ENCODE measurements at places on chromosomes 16 and 17.

- no peak for DNase-seq
Measured at GRCh38 chr16:71287911-71288310, 1.3 kb downstream of the CMTR2 start.

DNA sequence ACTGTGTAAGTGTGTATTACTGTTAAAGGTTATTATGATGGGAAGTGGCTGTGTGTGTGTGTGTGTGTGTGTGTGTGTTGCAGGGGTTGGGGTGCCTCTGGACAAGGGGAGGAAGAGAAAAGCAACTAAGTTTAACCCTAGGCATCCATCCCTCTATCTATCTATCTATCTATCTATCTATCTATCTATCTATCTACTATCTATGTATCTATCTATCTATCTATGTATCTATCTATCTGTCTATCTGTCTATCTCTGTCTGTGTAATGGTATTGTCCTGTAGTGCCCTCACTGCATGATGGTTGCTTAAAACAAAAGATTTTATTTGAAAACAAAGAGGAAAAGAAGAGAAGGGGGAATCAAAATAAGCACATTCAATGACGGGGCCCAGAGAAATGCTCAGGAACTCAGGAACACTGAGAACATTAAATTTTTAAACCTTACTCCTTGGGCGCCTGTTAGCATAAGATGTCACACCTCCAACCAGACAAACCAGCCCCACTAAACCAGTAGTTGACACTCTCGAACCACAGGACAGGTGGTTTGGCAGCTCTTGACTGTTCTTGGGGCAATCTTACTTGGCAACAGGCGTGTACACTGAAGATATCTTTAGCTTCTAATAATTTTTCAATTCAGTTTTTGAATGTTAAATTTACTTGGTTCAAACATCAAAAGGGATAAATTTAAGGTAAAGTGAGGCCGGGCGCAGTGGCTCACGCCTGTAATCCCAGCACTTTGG is 5.1 kb upstream of the RPL26 start:
- DNase-seq: no peak

- DNase-seq: no peak
Measured at GRCh38 chr16:10877472-10877946, 507 bp downstream of the CIITA start.

DNA sequence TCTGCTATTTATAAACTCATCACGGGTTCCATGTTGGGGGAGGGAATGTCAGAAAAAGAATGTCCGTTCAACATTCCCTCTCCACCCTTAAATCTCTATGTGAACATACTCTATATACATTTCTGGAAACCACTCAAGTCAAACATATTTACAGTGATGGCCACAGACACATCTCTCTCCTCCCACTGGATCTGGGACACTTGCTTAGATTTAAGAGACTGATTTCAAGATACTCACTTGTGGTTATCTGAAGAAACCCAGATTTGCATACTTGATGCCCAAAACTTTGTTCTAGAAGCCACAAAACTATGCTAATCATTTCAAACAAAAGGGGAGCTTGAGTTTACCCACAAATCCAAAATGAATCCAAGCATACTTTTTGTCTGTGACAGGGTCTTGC is 182.9 kb upstream of the SOX9 start:
- no peak for DNase-seq

GRCh38 chr17:80023481-80024205 is 12.0 kb downstream of the TBC1D16 start:
- no peak for DNase-seq

DNA sequence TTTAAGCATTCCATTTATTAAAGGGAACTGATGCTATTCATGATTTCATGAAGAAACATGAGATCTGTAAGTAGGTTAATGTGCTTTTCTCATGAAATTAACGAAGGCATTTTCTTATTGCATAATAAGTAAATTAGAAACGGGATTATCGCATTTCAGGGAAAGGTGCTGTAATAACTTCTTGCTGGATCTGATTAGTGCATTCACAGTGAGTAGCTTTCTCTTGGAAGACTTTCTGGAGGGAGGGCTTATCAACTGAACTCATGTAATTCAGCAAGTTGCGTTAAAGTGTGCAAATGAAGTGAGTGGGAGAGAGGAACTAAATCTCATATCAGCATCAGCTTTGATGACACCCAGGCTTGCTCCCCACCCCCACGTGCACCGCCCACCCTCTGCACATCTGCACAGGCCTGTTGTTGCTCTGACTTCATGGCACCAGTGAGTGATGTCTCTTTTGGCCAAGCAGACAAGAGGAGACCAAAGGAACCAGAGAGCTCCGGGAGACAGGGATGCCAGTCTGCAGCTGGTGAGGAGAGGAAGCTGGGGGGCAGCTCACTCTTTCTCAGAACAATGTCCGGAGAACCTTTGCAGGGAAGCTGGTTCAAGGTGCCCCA is 26.3 kb upstream of the GAS7 start:
- no peak for DNase-seq

- DNase-seq: no peak
Measured at GRCh38 chr16:88310796-88311605, 71.8 kb upstream of the ZNF469 start.

GRCh38 chr16:23306199-23307100 is 4.3 kb downstream of the SCNN1B start:
- no peak for DNase-seq

DNA sequence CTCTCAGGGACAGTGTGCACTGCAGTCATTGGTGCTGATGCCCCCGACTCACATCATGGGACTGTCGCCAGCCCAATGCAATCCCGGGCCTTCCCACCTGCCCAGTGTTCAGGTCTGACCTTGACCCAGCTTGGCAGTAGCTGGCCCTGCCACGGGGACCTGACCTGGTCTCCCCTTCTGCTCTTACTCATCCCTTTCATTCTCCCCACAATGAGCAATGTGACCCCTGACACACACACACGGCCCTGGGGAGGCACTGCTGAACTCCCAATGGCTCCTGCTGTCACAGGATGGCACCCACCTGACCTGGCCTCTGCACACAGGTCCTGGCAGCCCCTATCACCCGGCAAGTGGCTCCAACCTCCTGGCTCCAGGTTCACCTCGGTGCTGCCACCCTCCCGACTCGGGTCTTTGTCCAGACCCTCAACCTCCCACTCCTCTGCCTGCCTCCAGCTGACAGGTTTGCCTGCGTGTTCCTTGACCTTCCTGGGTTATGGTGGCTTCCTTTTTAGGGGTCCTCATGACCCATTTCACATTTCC is 6.6 kb downstream of the CD300C start:
- DNase-seq: no peak

GRCh38 chr17:15185625-15185991 is 79.5 kb downstream of the PMP22 start:
- no peak for DNase-seq

- DNase-seq: no peak
Measured at GRCh38 chr17:41012326-41013120, 3.6 kb upstream of the KRTAP3-1 start.

GRCh38 chr16:77555791-77556190 is 121.0 kb upstream of the ADAMTS18 start:
- DNase-seq: no peak

Data from stimulated activated CD4-positive, alpha-beta T cell treated with anti-CD3 and anti-CD28 coated beads, TNF-alpha, amount 100 ng/mL, for 48 hours (primary cell).